Thymus (tissue), 14 donors: ENCODE measurements at places on chromosomes 5 and 9. TPM values are rescaled to one million over a fixed set of nuclear protein-coding genes. Genes with fewer than 3 reads are reported as not detected.

- no peaks in the 10 kb centered on the region for H3K36me3 ChIP-seq
- no peak overlapping the region for H3K4me3 ChIP-seq
- no peaks in the 10 kb centered on the region for H3K27me3 ChIP-seq
- no peak for DNase-seq
- H3K27ac ChIP-seq, result no peak overlapping the region
- H3K4me1 ChIP-seq, result no peaks in the 10 kb centered on the region
Observed at GRCh38 chr9:18427691-18428090, 46.3 kb upstream of the ADAMTSL1 start.

DNA sequence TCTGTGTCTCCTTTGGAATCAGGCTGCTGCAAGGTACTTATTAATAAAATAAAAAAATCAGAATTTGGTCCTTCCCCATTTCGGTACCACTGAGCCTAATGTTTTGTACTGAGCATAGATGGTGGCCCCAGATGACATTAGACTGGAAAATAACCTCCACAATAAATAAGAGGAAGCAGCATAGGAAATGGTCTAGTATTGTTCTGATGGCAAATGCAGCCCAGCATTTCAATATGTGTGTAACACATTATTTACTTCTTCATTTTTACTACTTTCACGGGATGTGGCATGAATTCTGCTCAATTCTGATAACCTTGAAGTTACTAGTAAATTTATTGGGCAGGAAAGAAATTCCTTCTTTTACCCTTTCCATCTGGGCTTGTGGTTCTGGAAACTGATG lies 295.6 kb downstream of the ADGRV1 start:
- H3K4me3 ChIP-seq, result no peak overlapping the region
- no peak for DNase-seq
- H3K4me1 ChIP-seq, result no peaks in the 10 kb centered on the region
- no peaks in the 10 kb centered on the region for H3K27me3 ChIP-seq
- no peak overlapping the region for H3K27ac ChIP-seq

GRCh38 chr9:16526380-16526779 lies 344.1 kb downstream of the BNC2 start:
- H3K36me3 ChIP-seq, result no peaks in the 10 kb centered on the region
- no peak overlapping the region for H3K27ac ChIP-seq
- no peaks in the 10 kb centered on the region for H3K4me1 ChIP-seq
- no peaks in the 10 kb centered on the region for H3K27me3 ChIP-seq
- no peak overlapping the region for H3K4me3 ChIP-seq

Gene CCNO
- 0.14 TPM for total RNA-seq

GRCh38 chr9:87573841-87574342 lies 76.2 kb downstream of the DAPK1 start:
- no peak overlapping the region for H3K27ac ChIP-seq
- H3K27me3 ChIP-seq, result no peaks in the 10 kb centered on the region
- no peak overlapping the region for H3K4me3 ChIP-seq
- H3K4me1 ChIP-seq, result peaks cover 9% of the 10 kb centered on the region
- DNase-seq, result no peak

- no peaks in the 10 kb centered on the region for H3K4me1 ChIP-seq
- no peak overlapping the region for H3K27ac ChIP-seq
Observed at GRCh38 chr9:33931326-33931725, 114.4 kb downstream of the UBE2R2 start.

- no peaks in the 10 kb centered on the region for H3K27me3 ChIP-seq
- no peak for DNase-seq
- H3K4me1 ChIP-seq, result no peaks in the 10 kb centered on the region
- H3K4me3 ChIP-seq, result no peak overlapping the region
- H3K36me3 ChIP-seq, result no peaks in the 10 kb centered on the region
Observed at GRCh38 chr9:38182321-38182720, 113.3 kb upstream of the SHB start.

GRCh38 chr9:95373782-95374487 lies 56.4 kb upstream of the FANCC start:
- no peak overlapping the region for H3K27ac ChIP-seq
- no peaks in the 10 kb centered on the region for H3K4me1 ChIP-seq
- peaks cover 14% of the 10 kb centered on the region for H3K27me3 ChIP-seq
- no peaks in the 10 kb centered on the region for H3K36me3 ChIP-seq

DNA sequence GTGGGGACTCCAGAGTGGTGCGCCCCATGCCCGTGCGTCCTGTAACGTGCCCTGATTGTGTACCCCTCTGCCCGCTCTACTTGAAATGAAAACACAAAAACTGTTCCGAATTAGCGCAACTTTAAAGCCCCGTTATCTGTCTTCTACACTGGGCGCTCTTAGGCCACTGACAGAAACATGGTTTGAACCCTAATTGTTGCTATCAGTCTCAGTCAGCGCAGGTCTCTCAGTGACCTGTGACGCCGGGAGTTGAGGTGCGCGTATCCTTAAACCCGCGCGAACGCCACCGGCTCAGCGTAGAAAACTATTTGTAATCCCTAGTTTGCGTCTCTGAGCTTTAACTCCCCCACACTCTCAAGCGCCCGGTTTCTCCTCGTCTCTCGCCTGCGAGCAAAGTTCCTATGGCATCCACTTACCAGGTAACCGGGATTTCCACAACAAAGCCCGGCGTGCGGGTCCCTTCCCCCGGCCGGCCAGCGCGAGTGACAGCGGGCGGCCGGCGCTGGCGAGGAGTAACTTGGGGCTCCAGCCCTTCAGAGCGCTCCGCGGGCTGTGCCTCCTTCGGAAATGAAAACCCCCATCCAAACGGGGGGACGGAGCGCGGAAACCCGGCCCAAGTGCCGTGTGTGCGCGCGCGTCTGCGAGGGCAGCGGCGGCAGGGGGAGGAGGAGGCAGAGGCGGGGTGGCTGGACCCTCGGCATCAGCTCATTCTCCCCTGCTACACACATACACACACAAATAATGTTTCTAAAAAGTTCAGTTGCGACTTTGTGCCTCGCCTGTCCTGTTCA lies 668 bp downstream of the GLIS3 start:
- peaks cover 48% of the 10 kb centered on the region for H3K27me3 ChIP-seq
- peak overlapping the region; percentile 61 for H3K4me3 ChIP-seq
- peaks cover 15% of the 10 kb centered on the region for H3K4me1 ChIP-seq
- no peaks in the 10 kb centered on the region for H3K36me3 ChIP-seq
- no peak overlapping the region for H3K27ac ChIP-seq

Gene LRRC19
- total RNA-seq, result not detected

GRCh38 chr5:142012186-142012785 lies 541 bp downstream of the GNPDA1 start:
- H3K27ac ChIP-seq, result peak overlapping the region; percentile 21
- H3K27me3 ChIP-seq, result no peaks in the 10 kb centered on the region
- DNase-seq, result peak; percentile 36
- H3K4me3 ChIP-seq, result peak overlapping the region; percentile 65

Gene LOX
- 0.66 TPM for total RNA-seq

GRCh38 chr9:135885100-135885853 lies 22.1 kb downstream of the CAMSAP1 start:
- H3K27me3 ChIP-seq, result no peaks in the 10 kb centered on the region
- no peak overlapping the region for H3K4me3 ChIP-seq
- peaks cover 8% of the 10 kb centered on the region for H3K36me3 ChIP-seq
- H3K4me1 ChIP-seq, result peaks cover 15% of the 10 kb centered on the region
- H3K27ac ChIP-seq, result no peak overlapping the region

DNA sequence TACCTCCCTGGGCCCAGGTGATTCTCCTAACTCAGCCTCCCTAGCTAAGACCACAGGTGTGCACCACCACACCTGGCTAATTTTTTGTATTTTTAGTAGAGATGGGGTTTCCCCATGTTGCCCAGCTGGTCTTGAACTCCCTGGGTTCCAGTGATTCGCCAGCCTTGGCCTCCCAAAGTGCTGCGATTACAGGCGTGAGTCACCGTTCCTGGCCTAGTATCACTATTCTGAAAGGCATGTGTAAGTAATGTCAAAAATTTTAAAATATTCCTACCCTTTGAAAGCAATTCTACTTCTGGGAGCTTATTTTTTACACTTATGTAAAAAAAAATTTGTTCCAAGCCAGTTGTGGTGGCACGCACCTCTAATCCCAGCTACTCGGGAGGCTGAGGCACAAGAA lies 27.1 kb upstream of the TLE1 start:
- no peaks in the 10 kb centered on the region for H3K36me3 ChIP-seq
- no peaks in the 10 kb centered on the region for H3K27me3 ChIP-seq
- no peak overlapping the region for H3K4me3 ChIP-seq
- no peak overlapping the region for H3K27ac ChIP-seq

GRCh38 chr5:114686356-114686755 lies 324.5 kb downstream of the KCNN2 start:
- no peak for DNase-seq
- no peak overlapping the region for H3K27ac ChIP-seq
- H3K4me3 ChIP-seq, result no peak overlapping the region
- no peaks in the 10 kb centered on the region for H3K36me3 ChIP-seq

DNA sequence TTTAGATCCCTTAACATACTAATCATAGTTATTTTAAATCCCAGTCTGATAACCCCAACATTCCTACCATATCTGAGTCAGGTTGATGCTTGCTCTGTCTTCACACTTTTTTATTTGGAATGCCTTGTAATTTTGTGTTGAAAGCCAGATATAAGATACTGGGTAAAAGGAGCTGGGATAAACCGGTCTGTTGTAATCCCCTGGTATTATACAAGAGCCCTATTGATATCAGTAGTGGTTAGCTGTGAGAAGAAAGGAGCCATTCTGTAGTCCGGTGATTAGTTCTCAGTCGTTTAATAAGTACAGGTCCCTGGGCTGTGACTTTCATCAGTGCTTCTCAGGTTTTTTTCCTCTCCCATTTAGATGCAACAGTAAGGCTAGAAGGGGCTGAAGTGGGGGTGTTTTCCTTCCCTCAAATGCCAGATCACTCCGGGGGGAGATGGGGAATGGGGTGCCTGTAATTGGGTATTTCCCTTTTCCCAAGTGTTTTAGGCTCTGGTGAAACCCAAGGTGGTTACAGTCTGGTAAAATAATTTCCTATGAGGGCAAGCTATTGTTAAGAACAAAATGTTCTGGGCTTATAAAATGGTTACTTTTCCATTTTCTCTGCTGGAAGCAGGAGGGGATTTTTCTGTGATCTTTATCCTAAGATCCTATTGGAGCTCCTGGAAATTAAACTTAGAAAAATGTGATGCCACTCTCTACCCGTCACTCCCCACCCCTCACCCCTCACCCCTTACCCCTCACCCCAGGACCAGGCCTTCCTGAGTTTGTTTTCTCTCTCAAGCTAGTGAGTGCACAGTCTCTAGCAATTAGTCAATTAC lies 72.7 kb downstream of the KCNN2 start:
- no peak overlapping the region for H3K4me3 ChIP-seq
- no peaks in the 10 kb centered on the region for H3K4me1 ChIP-seq
- no peaks in the 10 kb centered on the region for H3K36me3 ChIP-seq
- DNase-seq, result no peak
- no peaks in the 10 kb centered on the region for H3K27me3 ChIP-seq

DNA sequence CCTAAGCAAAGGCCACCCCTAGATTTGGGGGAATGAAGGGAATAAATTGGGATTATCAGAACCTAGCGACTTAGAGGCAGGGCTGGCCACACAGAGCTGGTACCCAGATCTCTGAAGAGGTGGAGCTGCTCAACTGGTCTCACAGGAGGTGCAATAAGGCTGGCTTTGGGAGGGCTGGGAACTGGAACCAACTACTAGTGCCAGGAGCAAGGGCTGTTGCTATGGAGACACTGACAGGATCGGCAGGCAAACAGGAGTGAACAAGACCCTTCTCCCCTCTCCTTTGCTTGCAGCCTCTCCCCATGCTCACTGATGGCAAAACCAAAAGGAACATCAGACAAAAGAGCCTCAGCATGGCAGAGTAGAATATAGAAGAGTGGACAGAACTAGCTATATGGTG lies 17.0 kb upstream of the WHRN start:
- H3K27me3 ChIP-seq, result no peaks in the 10 kb centered on the region
- peaks cover 4% of the 10 kb centered on the region for H3K4me1 ChIP-seq
- no peak overlapping the region for H3K4me3 ChIP-seq
- no peak overlapping the region for H3K27ac ChIP-seq
- H3K36me3 ChIP-seq, result no peaks in the 10 kb centered on the region

DNA sequence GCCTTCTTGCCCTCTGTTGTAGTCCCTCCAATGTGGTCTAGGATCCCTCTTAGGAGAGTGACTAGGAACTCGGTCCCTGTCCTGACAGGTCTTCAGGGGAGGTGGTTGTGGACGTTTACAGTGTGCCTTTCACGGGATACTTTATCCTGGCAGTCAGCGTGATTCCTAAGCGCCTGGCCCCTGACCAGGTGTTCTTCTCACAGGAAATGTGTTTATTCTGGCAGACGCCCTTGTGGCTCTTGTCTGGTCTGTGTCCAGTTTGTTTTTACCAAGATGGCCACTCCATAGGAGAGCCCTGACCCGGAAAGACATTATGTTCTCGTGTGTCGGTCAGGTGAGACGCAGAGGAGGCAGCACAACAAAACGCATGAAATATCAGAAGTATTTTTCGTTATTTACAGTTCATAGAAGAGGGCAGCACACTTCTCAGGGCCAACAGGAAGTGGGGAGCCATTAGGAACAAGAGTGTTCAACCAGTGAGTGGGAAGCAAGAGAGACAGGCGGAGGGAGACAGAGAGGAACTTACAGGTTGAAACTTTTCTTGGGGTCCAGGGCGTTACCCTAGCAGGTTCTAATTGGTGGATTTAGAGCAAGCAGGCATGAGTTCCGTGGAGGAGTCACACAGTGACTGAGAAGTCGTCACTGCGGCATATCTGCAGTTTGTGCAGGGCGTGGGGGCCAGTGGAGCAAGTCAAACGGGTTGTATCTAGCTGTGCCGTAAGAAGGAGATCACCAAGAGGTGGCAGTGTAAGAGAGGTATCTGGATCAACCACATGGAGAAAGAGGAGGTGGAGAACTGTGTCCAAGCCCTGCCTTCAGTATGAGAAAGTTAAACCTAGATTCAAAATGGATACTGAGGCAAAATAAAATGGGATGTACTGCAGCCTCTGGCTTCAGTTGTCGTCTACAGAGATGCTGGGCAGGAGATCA lies 412.9 kb downstream of the ZSWIM6 start:
- no peaks in the 10 kb centered on the region for H3K4me1 ChIP-seq
- no peaks in the 10 kb centered on the region for H3K36me3 ChIP-seq
- H3K4me3 ChIP-seq, result no peak overlapping the region
- no peak overlapping the region for H3K27ac ChIP-seq
- no peaks in the 10 kb centered on the region for H3K27me3 ChIP-seq
- no peak for DNase-seq

DNA sequence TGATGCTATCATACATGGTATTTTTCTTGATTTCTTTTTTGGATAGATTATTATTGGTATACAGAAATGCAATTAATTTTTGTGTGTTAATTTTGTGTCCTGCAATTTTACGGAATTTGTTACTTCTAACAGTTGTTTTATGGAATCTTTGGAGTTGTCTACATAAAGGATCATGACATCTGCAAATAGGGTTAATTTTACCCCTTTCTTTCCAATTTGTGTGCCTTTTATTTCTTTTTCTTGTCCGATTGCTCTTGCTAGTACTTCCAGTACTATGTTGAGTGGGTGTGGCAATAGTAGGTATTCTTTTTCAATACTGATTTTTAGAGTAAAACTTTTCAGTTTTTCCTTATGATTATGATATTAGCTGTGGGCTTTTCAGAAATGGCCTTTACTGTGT lies 111.5 kb downstream of the MACROH2A1 start:
- H3K36me3 ChIP-seq, result no peaks in the 10 kb centered on the region
- no peak overlapping the region for H3K27ac ChIP-seq
- H3K27me3 ChIP-seq, result no peaks in the 10 kb centered on the region
- no peaks in the 10 kb centered on the region for H3K4me1 ChIP-seq
- no peak overlapping the region for H3K4me3 ChIP-seq
